ACHN (cell line): ENCODE measurements at places on chromosomes 6 and 20.

DNA sequence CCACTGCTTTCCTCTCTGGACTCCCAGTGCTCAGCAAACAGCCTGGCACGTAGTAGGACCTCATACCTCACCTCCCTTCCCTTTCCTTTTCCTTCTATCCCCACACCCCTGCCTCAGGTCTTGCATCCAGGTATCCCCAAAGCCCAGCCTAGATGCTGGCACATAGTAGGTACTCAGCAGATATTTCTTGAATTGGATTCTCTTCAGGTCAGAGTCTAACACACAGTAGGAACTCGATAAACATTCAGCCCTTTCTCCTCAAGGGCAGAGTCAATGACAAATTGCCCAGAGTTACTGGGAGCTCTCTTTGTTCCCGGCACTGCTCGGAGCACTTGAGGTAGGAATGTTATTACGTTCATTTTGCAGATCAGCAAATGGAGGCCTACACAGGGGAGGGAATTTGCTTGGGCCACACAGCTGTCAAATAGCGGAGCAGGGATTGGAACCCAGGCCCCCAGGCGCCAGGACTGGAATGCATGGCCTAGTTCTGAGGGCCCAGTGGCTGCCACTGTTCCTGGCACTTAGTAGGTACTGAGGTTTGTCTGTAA lies 25.9 kb downstream of the NOL4L start:
- DNase-seq, result no peak

- no peak for DNase-seq
These were observed 212.6 kb upstream of the PCSK2 start for GRCh38 chr20:17014217-17014616.

GRCh38 chr6:26234421-26235301 lies 130.3 kb upstream of the BTN3A2 start:
- peak; percentile 85 for DNase-seq

- no peak for DNase-seq
These were observed 575.3 kb downstream of the FRK start for GRCh38 chr6:115485400-115485799.

- DNase-seq, result no peak
These were observed 175.5 kb downstream of the EPM2A start for GRCh38 chr6:145559836-145560235.

- no peak for DNase-seq
These were observed 273.6 kb downstream of the PACRG start for GRCh38 chr6:163001330-163001729.

DNA sequence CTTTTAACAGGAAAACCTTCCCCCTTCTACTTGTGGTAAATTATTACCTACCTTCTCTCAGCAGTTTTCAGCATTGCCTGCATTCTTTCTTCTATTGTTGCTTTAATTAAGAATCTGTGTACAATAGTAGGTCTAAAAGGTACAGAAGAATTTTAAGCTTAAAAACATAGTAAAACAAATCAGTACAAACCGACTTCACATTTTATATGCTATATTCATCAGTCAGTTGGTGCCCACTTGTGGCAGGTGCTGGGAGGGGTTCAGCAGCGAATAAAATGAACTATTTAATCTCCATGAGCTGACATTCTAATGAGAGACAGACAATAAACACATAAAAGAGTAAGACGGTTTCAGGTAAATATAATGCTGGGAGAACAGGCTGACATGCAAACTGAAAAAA lies 73.4 kb upstream of the FBXO30 start:
- DNase-seq, result peak; percentile 26

GRCh38 chr6:33992191-33992590 lies 153.7 kb downstream of the GRM4 start:
- no peak for DNase-seq

DNA sequence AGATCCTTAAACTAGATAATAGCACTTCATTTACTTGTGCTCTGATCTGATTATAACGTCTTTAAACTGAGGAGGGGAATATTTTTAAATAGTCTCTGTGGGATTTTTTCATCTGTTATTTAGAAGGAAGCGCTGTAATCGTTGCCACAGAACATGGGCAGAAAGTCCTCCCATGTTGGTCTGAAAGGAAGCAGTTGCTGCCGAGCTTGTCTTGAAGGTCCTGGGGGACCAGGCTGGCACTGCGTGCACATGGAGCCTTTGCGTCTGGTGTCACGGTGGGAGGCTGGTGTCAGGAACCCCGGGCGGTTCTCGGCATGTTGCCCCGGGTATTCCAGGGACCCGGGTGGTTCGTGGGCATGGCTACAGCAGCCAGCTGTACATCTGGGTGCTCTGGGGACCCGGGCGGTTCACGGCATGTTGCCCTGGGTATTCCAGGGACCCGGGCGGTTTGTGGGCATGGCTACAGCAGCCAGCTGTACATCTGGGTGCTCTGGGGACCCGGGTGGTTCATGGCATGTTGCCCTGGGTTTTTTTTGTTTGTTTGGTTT lies 11.5 kb downstream of the TPD52L2 start:
- DNase-seq, result no peak

GRCh38 chr6:21019614-21020013 lies 485.4 kb downstream of the CDKAL1 start:
- no peak for DNase-seq

DNA sequence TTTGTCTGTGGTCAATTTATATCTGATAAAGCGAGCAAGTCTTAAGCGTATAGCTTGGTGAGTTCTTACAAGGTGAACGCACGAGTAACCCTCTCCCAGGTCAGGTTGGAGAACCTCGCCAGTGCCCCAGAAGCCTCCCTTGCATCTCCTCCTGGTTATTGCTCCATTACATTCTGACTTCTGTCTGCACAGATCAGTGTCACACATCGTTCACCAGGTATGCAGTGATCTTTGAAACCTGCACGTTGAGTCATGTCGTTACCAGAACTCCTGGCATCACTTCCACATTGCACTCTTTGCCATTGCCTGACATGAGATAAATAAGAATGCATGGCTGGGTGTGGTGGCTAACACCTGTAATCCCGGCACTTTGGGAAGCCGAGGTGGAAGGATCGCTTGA lies 44.2 kb downstream of the AKAP12 start:
- DNase-seq, result peak; percentile 23

- DNase-seq, result no peak
These were observed 131.0 kb downstream of the ID4 start for GRCh38 chr6:19968201-19968600.

- DNase-seq, result peak; percentile 84
These were observed 92.5 kb upstream of the ADGRF1 start for GRCh38 chr6:47134476-47135189.

- DNase-seq, result no peak
These were observed 34.7 kb downstream of the CPNE5 start for GRCh38 chr6:36804563-36804962.

- peak; percentile 46 for DNase-seq
These were observed 1.8 kb downstream of the GJA1 start for GRCh38 chr6:121436960-121437850.

DNA sequence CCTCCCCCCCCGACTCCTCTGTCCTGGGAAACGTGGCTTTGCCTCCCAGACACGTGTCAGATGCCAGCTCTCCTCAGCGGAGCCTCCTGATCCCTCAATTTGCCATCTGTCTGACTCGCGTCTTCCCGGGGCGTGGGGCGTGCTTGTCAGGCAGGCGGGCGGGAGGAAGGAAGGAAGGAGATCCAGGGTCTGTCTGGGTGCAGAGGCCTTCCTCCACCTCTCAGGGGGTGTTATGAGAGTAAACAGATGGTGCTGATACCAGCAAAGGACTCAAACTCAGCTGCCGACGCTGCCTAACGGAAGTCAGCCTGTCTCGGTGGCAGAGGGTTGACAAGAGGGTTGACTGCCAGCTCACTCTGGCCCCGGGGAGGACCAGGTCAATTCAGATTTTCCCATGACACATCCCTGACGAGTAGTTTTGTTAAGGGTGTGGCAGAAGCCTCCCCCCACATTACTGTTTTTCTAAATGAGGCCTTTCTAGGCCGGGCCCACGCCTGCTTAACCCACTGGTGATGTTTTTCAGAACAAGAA lies 17.0 kb downstream of the UQCC2 start:
- DNase-seq, result no peak

DNA sequence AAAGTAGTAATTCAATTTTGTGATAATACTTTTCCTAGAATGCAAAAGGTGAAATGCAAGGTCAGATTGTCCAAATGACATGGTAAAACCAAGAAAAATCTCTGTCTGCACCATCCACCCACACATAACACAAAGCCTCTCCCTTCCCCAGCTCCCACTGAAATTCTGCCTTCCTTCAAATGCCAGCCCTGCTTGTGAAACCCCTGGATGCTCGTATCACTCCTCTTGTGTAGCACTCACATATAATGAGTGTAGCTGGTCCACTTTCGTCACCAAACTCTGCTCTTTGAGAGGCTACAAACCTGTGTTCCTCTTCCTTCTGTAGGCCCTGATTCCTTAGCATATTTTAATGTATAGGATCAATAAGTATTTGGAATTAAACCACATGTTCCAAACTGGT lies 123.6 kb upstream of the BEND6 start:
- DNase-seq, result no peak

DNA sequence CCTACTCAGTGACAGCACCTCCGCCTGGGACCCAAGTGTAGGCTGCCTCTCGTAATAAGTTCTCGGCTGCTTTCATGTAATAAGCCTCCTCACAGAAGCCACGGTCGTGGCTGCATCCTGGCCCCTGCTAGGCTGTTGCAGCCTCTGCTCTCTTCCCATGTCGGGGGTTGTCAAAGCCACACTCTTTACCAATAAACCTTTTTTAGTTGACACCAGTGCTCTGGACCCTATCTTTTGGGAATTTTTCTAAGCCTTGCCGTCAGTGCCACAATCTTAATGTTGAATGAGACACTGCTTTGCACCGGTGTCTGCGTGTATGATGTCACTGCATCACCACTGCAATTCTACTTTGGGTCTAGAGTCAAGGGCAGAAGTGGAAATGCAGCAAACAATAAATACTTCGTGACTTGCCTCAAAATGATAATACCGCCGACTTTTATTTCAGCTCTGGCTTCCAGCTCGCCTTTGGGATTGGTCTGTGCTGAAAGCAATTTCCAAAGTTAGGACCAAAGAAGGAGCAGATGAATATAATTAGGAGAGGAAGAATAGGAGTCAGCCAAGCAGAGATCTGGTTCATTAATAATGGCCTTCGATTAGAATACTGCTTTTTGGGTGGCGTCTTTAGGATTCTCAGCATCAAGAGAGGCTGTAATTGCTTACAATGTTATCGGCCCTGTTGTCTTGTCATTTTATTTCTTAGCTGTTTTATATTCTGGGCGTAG lies 57.6 kb upstream of the CCN6 start:
- no peak for DNase-seq

- peak; percentile 15 for DNase-seq
These were observed 311.5 kb downstream of the PLCB1 start for GRCh38 chr20:8443464-8444072.

DNA sequence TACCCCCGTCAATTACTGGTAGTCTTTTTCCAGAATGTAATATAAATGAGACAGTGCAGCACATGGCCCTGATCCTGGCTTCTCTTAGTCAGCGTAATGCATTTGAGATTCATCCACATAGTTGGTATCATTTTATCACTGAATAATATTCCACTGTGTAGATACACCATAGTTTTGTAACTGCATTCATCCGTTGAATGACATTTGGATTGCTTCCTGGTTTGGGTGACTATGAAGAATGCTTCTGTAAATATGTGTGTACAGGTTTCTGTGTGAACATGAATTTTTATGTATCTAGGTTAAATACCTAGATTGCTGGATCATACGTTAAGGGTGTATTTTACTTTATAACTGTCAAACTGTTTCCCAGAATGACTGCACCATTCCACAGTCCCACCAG lies 62.6 kb upstream of the STMND1 start:
- no peak for DNase-seq

GRCh38 chr20:18428490-18429173 lies 38.2 kb downstream of the DZANK1 start:
- DNase-seq, result no peak

GRCh38 chr6:16511040-16511660 lies 250.1 kb downstream of the ATXN1 start:
- peak; percentile 38 for DNase-seq

GRCh38 chr6:159108426-159108985 lies 60.7 kb upstream of the FNDC1 start:
- no peak for DNase-seq

DNA sequence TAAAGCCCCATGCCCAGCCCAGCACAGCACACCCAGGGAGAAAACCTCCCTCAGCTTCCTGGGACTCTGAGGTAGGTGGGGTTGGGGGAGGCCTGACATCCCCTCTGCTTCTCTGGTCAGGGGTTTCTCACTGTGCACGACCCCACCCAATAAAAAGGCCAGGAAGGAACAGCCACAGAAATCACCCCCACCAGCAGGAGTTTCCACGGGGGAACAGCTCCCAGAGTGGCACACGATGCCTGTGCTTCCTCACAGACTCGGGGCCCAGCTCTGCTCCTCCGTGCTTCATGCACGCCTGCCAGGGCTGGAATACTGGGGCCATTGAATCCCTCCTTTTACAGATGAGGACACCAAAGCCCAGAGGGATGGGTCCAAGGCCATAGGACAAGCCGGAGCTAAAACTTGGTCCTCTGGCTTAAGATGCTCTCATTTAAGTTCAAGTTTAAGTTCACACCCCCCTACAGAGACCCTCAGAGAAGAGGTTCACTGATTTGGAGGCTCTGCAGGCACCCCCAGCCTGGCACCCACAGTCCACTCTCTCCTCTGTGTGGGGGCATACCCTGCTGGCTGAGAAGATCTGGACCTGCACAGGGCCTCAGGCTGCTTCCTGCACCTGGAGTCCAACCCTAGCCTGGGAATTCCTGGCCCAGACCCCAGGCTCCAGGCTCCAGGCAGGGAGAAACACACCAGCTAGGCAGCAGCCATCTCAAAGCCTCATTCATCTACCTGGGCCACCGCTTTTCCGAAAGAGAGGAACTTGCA lies 14.3 kb downstream of the ACSS1 start:
- DNase-seq, result no peak

- no peak for DNase-seq
These were observed 199.0 kb upstream of the FBXL4 start for GRCh38 chr6:99146711-99147110.

- peak; percentile 16 for DNase-seq
These were observed 43.6 kb downstream of the FGD2 start for GRCh38 chr6:37048851-37049757.

DNA sequence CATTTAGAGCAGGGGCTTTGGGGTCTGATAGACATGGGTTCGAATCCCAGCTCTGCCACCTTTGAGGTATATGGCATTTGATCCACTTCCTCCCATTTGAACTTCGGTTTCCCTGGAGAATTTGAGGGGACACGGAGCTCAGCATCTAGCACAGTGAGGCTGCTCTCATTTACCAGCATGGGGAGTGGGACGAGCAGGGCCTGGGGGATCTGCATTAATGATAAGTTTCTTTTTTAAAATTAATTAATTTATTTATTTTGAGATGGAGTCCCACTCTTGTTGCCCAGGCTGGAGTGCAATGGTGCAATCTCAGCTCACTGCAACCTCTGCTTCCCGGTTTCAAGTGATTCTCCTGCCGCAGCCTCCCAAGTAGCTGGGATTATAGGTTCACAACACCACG lies 52.6 kb downstream of the VSTM2L start:
- no peak for DNase-seq

- DNase-seq, result no peak
These were observed 8.0 kb downstream of the IL20RA start for GRCh38 chr6:137036566-137037300.

- DNase-seq, result no peak
These were observed 160.1 kb downstream of the DLL1 start for GRCh38 chr6:170130771-170131241.

GRCh38 chr6:147204843-147205311 lies 660 bp downstream of the STXBP5 start:
- DNase-seq, result no peak
